ENCODE measurements at places on chromosomes 16 and 17.

GRCh38 chr16:85778873-85779272, 20.5 kb downstream of the EMC8 start:
- no peak for DNase-seq

DNA sequence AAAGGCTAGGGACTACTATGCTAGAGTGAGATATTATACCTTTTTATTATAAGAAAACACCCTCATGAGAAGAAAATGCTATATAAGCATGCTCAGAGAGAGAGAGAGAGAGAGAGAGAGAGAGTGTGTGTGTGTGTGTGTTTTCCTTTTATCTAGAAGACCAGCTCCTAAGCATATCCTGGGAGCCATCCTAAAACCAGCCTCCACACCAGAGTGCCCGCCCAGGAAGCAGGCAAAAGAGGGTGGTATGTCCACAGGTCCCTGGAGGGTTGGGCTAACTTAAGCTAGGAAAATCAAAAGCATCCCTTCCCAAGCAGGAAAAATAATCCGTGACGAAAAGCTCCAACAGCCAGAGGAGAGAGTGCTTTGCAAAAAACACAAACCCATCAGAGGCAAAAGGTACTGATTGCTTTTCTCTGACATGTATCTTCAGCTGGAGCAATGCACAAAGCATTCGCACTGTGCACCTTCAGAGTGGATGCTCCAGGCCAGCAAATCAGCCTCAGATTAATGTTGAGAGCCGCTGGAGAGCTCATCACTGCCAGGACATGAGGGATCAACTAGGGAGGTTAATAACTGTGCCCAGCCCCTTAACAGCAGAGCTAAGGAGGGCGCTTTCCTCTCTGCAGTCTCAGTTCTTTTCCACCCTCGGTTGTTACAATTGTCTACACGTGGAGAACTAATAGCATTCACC, 125.1 kb downstream of the SLC39A11 start:
- DNase-seq = no peak

DNA sequence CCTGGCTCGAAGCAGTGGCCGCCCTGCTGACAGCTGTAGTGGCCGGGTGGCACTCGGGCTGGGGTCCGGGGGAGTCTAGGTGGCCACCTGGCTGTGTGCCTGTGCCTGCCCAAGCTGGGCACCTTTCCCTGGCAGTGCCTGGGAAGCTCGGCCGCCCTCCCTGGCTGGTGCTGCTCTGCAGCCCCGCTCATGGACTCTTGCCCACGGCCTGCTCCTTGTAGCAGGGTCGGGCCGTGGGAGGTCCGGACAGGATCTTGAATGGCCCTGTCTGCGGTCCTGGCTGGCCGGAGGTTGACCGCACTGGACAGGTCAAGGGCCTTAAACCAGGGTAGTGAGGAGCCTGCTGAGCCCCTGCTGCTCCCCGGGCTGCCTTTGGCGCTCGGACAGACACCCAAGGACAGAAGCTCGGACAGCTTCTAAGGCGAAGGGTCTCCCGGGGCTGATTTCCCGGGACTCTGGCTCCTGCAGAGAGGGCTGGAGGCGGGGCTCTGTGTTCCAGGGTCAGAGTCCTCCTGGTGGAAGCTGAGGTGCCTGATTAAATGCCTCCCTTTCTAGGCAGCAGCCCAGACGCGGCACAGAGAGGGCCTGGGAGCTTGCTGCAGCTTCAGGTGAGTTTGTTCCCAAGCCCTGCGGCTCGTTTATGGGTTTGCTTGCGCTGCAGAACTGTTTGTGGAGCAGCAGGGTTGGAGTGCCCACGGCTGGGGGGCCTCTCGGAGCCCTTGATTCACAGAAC, 6.0 kb downstream of the CAPN15 start:
- DNase-seq = no peak

GRCh38 chr17:81380666-81381518, 14.4 kb upstream of the BAHCC1 start:
- no peak for DNase-seq

- no peak for DNase-seq
Measured at GRCh38 chr17:47009759-47010594, 30.9 kb upstream of the RPRML start.

- DNase-seq = no peak
Measured at GRCh38 chr17:32120141-32120540, 22.2 kb upstream of the RHOT1 start.

GRCh38 chr17:49473900-49474751, 21.0 kb upstream of the NGFR start:
- DNase-seq = no peak

- peak; percentile 42 for DNase-seq
Measured at GRCh38 chr16:22373662-22374310, 633 bp downstream of the CDR2 start.

GRCh38 chr16:88945473-88945872, 31.5 kb downstream of the CBFA2T3 start:
- DNase-seq = no peak

DNA sequence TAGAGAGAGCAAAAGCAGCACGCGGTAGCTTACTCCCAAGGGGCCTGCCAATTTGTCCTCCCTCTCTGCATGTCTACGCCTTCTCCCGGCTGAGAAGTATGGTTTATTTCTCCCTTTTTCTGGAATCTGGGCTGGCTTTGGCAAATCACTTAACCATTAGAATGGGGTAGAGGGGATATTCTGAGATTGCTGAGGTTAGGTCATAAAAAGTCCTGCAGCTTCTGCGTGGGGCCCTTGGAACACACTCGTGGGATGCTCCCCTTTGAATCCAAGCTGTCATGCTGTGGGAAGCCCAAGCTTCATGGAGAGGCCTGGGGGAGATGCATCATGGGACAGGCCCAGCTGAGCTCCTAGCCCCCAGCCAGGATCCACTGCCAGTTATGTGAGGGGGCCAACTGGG, 403.6 kb upstream of the MAF start:
- no peak for DNase-seq

- DNase-seq = no peak
Measured at GRCh38 chr17:50028736-50029120, 27.2 kb upstream of the ITGA3 start.

DNA sequence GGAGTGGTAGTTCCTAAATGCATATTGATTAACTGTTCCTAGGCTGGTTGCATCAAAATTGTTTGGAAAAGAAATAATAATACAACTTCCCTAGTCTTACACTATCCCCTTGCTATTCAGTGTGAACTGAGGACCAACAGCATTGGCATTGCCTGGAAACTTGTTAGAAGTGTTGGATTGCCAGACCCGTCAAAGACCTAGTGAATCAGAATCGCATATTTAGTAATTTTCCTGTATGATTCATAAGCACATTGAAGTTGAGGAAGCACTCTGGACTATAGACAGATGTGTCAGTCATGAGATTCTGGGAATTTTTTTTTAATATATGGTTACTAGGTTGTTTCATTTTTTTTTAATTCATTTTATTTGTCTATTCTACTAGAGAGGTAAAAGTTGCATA, 34.7 kb upstream of the KCNJ16 start:
- no peak for DNase-seq

- no peak for DNase-seq
Measured at GRCh38 chr17:56110463-56111135, 42.7 kb upstream of the ANKFN1 start.

GRCh38 chr16:56360117-56361008, 65.0 kb downstream of the AMFR start:
- no peak for DNase-seq

DNA sequence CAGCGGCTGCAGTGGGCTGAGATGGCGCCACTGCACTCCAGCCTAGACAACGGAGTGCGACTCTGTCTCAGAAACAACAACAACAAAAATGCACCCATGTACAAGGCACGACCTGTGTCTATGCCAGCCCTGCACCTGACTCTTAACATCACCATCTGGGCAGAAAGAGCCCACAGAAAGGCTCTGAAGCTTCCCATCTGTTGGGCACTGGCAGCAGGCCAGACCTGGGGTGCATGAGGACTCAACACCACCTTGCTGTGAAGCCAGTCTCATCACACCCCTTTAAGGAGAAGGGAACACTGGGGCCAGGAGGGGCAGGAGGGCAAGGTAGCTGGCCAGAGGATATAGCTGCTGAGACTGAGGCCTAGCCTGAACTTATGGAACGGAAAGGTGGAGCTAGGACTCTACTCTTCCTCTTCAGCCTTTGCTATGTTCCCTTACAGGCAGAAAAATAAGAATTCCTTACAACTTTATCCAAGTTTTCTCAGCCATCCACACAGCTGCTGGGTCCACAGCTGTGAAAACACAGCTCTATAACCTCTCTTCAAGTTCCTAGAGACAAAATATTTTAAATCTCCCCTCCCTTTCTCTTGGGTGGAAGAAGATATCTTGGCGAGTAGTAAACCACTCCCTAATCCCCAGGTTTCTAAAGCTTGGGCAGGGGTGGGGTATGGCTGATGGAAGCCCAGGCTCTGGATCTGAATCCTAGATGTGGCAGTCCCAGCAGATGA, 2.8 kb downstream of the ELOB start:
- DNase-seq = no peak

DNA sequence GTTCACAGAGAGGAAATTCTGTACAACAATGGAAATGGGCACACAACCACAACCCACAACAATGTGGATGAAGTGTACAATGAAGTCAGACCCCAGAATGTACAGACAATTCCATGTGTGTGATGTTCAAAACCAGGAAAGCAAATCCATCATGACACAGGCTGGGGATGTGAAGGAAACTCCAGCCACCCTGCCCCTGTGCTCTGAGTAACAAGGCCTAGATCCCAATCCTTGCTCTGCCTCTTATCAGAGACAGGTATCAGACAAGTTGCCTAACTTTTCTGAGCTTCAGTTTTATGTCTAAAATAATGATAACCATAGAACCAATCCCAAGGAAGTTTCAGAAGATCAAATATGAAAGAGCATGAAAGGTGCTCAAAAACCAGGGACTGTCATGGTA, 1.8 kb upstream of the C16orf95 start:
- DNase-seq = no peak

GRCh38 chr16:27718201-27719105, 168.5 kb downstream of the KATNIP start:
- no peak for DNase-seq

- no peak for DNase-seq
Measured at GRCh38 chr17:41624208-41625101, at the start of gene KRT17. TSS of gene KRT17 (minus strand) at chr17:41624575. CDS start at chr17:41624509, 66 bp downstream.

DNA sequence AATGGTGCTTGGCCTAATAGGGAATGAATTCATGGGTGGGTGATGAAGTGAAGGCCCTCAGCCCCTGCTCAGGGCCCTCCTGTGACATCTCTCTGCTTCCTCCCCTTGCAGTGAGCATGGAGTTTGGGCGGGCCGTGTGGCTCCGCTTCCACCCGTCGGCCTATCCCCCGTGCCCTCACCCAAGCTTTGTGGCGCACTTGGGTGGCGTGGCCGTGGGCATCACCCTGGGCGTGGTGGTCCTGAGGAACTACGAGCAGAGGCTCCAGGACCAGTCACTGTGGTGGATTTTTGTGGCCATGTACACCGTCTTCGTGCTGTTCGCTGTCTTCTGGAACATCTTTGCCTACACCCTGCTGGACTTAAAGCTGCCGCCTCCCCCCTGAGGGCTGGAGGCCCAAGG, 21.1 kb downstream of the C17orf75 start:
- no peak for DNase-seq

DNA sequence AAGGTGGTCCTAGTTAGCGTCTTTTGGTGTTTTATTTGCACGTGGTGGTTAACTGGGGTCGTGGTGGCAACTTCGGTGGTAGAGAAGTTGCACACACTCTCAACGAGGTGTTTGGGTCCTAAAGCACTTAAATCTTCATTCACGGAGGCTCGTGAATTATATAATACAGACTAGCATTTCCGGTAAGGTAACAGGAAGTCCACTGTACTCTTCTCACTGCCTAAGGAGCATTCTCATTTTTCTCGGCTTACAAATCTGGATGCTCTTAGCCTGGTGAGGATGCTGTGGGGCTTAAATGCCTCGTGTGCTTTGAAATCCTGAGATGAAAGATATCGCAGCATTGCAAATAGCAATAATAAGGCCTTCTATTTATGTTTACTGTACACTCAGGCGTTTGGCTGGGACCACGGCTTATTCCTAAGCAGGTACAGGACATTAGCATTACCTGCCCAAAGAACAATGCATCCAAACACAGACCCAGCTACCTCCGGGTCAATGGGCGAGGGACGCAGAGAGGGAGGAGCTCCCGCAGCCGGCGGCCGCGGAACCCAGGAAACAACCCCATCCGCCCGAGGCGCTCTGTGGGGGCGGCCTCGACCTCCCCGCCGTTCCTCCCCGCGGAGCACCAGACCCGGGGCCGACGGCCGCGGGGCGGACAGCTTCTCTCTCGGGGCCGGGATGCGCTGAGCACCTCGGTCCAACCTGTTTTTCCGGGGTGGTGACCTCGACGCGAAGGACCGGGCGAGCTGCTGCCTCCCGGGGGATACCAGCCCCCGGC, 856 bp downstream of the DNAJA2 start:
- DNase-seq = peak; percentile 40

DNA sequence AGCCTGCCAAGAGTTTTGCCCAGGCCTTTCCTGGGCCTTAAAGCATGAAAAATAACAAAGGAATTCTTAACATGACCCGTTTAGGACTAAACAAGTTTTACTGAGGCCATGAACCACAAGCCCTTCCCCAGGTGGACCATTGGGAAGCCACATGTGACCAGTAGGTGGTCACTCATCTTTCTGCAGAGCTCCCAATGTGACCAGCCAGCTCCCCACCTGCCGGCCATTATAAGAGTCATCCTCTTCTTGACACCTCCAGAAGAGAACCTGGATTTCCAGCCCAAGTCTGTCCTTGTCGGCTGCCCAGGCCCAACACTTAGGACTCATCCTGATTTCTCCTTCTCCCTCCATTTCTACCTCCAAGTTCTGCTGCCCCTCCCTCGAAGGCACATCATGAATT, 91.7 kb upstream of the DNAH17 start:
- DNase-seq = no peak

DNA sequence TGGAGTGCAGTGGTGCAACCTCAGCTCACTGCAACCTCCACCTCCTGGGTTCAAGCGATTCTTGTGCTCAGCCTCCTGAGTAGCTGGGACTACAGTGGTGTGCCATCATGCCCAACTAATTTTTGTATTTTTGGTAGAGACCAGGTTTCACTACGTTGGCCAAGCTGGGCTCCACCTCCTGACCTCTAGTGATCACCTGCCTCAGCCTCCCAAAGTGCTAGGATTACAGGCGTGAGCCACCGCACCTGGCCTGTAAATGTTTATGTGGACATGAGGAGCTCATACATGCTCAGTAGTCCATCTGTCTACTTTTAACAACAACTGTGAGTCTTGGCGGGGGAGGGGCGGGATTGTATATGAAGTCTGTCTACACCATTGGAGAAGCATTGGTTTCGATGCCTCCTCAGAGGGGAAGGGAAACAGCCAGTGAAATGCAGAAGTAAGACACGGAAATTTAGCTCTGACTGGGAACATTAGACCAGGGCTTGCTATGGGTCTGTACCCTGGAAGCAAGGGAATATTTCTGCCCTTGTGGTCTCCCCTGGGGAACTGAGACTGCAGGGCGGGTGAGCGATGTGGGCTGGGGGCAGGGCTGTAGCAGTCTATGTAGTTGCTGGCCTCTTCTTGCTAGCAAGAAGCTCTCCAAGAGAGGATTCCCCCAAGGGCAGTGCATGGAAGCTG, 9.3 kb downstream of the NUBP1 start:
- no peak for DNase-seq

- no peak for DNase-seq
Measured at GRCh38 chr17:19706791-19707727, 9.3 kb downstream of the SLC47A2 start.
